ENCODE measurements at places on chromosomes 7 and 10.
A peak's percentile ranks its signal among the peaks of the same experiment; 100 is the strongest.

DNA sequence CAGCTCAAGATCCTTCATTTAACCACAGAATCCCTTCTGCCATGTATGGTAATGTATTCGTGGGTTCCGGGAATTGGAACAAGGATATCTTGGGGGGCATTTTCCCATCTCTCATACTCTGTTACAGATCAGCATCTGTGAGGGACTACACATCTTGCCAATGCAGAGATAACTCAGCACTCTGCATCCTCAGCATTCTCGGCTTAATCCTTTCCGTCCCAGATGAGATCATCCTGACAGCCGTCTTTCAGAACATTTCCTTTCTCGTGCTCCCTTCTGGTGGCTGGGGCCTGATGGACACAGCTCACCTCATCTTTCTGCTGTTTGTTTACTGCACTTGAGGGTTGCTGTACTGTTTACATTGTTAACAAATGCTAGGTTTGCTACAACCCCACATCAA lies 25.3 kb downstream of the FKBP6 start:
- DNase-seq = no peak

DNA sequence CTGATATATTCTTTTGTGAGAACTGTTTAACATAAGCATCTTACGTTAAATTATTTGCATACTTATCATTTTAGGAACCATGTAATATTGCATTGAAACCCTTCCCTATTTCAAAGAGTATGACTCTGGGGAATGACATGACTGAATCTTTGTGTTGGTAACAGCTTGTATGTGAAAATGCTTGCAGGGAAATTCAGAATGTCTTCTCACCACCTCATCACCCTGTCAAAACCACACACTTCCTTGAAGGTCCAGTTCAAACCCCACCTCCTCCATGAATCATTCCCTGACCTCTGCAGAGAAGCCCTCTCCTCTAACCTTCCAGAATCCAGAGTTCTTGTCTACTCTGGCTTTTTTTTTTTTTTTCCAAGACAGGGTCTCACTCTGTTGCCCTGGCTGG lies 26.3 kb upstream of the NKX2-3 start:
- DNase-seq = no peak

GRCh38 chr7:128448751-128449302 lies 6.9 kb upstream of the HILPDA start:
- no peak for DNase-seq

GRCh38 chr10:67049988-67050387 lies 124.2 kb downstream of the LRRTM3 start:
- DNase-seq = no peak

DNA sequence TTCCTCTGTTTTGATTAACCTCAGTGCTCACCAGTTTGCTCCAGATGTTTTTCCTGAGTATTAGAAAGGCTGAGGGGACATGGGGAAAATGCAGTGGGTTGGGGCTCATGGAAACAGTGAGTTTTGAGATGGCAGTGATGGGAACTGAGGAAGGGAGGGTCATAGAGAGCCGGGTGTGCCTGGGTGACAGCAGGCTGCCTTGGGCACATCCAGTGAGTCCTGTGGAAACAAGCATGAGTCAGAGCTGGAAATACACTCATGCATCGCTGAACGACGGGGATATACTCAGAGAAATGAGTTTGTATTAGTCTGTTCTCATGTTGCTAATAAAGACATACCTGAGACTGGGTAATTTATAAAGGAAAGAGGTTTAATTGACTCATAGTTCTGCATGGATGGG lies 202.2 kb downstream of the TMEM178B start:
- peak; percentile 70 for DNase-seq

DNA sequence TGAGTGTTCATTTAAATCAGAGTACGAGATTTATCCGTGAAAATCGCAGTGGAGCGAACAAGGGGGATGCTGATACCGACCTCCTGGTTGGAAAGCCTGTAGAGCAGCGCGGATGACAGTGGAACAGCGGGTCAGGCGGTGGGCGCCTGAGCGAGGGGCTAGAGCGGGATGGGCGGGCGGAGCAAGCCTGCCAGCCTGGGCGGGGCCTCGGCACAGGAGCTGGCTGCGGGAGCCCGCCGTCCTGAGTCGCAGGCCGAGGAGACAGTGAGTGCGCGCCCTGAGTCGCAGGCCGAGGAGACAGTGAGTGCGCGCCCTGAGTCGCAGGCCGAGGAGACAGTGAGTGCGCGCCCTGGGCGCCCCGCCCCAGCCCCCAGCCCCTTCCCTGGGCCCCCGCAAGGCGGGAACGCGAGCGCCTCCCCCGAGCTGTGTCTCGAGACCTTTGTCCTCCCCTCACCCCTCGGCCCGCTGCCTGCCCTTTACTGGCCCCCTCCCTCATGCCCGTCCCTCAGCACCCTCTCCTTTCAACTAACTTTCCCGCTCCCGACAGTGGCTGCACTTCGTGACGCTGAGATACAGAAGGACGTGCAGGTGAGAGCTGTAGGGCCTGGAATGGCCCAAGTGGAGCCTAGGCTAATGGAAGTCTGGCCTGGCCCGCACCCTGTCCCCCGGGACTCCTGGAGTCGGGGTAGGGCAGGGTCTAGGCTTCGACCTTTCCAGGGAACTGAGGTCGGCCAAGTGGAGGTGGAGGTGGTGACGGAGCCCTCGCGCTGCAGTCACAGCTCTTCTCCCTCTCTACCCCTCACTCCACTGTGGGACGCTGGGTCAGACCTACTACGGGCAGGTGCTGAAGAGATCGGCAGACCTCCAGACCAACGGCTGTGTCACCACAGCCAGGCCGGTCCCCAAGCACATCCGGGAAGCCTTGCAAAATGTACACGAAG lies at the start of gene AS3MT:
Gene AS3MT, plus strand, starts transcription at position 213 of the 941 bp plus-strand sequence. Its CDS starts 123 bp downstream, at position 336.
- no peak for DNase-seq

DNA sequence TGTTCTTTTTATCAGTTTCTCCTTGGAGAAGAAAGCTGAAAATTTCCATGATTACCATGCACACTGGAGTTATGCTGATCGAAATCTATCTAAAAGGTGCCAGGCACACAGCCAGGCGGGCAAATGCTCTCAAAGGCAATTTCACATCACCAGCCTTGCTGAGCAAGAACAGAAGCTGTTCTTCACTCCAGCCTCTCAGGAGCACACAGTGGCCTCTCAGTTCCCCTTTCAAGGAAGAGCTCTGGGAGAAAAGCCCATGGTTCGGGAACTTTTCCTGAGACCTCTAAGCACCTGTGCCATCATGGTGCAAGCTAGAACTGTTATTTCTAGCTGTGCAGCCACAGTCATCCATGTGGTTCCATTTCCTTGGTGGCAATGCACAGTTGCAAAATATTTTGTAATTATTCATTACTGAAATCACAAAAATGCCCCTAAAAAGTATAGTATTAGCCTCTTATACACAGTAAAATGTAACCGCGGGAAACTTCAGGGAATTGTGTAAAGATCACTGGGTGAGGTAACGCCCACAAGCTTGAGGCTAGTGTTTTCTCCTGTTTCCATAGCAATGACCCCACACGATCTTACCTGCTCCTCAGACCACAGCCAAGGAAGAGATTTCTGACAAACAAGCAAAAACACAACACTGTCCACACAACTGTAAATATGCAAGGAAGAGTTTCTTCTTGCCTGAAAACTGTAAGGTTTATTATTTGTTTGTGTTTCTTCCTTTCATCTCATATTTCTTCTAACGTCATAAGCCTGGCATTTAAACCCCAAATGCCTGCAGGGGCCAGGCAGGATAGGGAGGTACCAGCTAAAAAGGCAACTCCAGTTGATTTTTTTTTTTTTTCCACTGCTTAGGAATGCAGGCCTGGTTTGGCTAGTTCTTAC lies 121.2 kb downstream of the FAM107B start:
- peak; percentile 21 for DNase-seq

- DNase-seq = no peak
These were observed 236.0 kb upstream of the NRP1 start for GRCh38 chr10:33570495-33570894.

GRCh38 chr10:97336006-97336405 lies 1.5 kb upstream of the FRAT2 start:
- no peak for DNase-seq

- DNase-seq = no peak
These were observed 58.5 kb downstream of the LHFPL3 start for GRCh38 chr7:104386943-104387342.

- DNase-seq = no peak
These were observed at the start of gene TUBAL3 for GRCh38 chr10:5404208-5405041. Gene TUBAL3 (minus strand): TSS chr10:5404828. CDS start chr10:5404792, 36 bp downstream.

GRCh38 chr7:152511736-152512135 lies 75.9 kb upstream of the KMT2C start:
- no peak for DNase-seq

GRCh38 chr7:70857793-70858545 lies 274.0 kb upstream of the GALNT17 start:
- no peak for DNase-seq

DNA sequence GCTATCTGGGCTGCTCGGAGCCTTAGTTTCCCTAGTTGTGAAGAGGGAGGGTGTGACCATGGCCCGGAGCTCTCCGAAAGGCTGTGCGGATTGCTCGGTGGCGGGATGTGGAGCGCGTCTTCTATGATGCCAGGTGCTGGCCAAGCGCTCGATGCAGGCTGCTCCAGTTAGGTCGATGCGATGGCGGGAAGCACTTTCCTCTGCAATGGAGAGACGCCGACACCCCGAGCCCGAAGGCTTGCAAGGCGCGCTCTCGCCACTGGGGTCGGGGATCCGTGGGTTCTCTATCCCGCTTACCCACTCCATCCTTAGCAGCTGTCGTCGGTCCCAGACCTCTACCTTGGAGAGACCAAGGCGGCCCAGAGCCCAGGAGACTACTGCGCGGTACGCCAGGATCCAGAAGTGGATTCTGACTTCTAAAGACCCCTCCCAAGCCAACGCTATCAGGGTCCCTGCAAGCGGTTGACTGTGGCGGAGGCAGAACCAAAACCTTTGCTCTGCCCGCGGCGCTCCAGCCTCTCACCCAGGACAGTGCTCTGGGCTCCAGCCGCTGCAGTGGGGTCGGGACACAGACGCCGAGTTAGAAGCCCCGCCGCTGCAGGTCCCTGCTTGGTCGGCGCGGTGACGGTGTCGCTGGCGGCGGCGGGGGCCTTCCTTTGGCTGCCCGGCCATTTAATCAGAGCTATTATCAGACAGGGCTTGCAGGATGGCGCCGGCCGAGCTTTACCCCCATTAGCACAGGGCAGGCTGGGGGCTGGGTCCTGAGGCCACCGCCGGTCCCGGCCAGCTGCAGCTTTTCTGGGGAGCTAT lies 7.8 kb upstream of the TBX20 start:
- DNase-seq = no peak

DNA sequence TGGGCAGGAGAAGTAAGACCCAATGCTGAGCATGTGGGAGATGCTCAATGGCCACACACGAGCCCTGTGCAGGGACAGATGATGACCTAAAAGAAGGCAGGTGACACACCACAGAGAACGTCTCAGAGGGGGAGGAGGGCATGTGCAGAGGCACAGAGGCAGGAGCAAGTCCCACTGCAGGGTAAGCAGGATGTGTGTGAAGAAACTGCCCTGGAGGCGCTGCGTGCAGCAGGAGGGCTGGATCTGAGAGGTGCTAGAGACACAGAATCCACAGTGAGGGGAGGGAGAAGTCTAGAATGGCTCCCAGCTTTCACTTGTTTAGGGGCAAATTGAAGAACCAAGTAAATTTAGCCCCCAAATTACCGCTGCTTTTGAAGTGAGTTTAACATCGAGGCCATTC lies 14.9 kb downstream of the DYDC2 start:
- DNase-seq = no peak

GRCh38 chr10:103350517-103351260 lies at the start of gene PCGF6:
Gene PCGF6 (minus strand): TSS chr10:103351140. CDS start chr10:103351066, 74 bp downstream.
- DNase-seq = peak; percentile 73

GRCh38 chr7:105196473-105196872 lies 182.5 kb downstream of the KMT2E start:
- no peak for DNase-seq

- no peak for DNase-seq
These were observed 49.9 kb upstream of the RELN start for GRCh38 chr7:104039363-104039762.

GRCh38 chr10:28217848-28218247 lies 85.0 kb downstream of the MPP7 start:
- peak; percentile 32 for DNase-seq

DNA sequence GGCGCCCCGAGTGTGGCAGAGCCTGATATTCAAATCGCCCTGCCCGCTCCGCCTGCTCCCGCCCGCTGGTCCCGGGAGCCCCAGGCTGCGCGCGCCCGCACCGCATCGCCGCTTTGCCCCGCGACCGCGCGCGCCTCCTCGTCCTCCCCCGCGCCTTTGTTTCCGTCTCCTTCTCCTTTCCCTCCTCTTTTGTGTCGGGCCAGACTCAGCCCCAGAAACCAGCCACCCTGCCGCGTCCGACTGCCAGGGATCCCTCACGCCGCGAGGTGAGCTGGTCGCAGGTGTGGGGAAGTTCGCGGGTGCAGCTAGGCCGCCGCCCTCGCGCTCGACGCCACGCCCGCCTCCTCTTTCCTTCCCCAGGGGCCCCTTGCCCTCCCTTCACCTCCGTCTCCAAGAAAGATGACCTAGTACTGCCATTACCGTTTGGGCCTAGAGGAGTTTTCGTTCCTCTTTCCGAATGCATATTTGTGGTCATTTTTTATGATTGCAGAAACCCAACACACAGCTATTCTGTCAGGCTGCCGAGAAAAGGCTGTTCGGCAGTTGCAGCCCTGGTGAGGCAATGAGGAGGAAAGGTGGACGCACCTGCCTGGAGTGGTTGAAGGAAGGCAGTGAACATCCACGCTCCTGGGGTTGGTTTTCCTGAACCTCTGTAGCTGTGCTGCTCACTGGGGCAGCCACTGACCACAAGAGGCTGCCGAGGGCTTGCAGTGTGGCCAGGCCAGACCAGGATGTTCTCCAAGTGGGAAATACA lies 107.3 kb downstream of the SNX10 start:
- peak; percentile 60 for DNase-seq

DNA sequence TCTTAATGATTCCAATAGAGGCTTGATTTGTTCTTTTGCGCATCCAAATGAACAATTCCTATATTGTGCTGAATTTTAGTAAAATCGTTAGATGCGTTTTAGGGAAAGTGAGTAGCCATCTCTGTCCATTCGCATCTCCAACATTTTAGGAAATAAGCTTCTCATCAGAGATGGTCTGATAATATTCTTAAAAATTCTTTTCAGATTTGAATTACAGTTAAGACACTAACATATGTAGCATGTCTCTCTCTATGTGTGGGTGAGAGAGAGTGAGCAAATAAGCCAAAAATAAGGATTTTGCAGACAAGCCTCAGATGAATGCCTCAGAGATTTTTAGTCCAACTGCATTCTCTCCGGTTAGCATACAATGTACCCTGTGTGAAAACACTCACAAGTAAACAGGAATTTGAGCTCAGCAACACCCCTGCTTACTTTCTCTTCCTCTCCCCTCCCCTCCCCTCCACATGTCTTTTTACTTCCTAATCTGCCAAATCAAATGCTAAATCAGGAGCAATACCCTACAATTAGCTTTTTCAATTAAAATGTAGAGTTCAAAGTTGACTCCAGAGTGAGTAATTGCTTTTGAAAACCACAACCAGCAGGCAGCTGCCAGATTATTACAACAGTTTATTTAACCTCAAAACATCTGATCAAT lies 354.4 kb downstream of the CRPPA start:
- no peak for DNase-seq
